Lower leg skin (tissue), 4 donors: ENCODE measurements at places on chromosomes 7 and 10. TPM values are rescaled to one million over a fixed set of nuclear protein-coding genes. Genes with fewer than 3 reads are reported as not detected.

- peak; percentile 14 for DNase-seq
Measured at GRCh38 chr10:5978230-5978489, 817 bp upstream of the IL15RA start.

- DNase-seq, result no peak
Measured at GRCh38 chr7:18421297-18422002, 74.1 kb upstream of the HDAC9 start.

Gene OR2A7
- total RNA-seq, result 16.8 TPM

Gene C10orf67
- 0.30 TPM for total RNA-seq
